ENCODE measurements at places on chromosomes 13 and 19.

DNA sequence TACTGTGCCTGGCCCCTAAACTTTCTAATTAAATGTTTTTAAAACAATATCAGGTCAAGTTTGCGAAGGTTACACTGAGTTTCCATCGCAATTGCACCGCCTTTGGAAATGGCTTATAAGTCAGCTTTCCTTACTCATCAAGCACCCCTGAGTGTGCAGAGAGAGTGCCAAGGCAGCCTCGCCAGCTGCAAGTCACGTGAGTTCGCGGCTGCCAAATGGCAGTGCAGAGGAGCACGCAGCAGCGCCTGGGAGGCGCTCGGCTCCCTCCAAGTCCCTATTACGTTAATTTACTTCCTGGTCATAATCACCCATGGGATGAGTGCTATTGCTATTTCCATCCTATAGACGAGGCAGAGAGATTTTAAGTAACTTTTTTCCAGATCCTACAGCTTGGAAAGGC lies 319.6 kb downstream of the TEX29 start:
- DNase-seq: no peak

GRCh38 chr13:43663474-43664090 lies 123.2 kb downstream of the ENOX1 start:
- no peak for DNase-seq

DNA sequence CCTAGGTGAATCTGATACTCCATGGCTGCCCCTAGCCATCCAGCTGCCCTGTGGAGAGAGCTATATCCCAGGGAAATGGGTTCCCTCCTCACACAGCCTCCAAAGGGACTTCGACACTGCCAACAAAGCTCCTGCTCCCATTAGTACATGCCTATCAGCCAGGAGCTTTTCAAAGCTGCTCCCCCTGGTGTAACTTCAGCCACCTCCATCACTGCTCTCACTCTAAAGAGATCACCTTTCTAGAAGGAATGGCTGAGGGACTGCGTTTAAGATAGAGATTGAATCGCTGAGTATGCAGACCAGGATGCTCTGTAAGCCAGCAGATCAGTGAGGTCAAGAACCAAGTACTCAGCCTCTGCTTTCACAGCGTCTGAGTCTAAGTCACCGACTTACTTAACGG lies 213.7 kb downstream of the NALCN start:
- DNase-seq: no peak

- peak; percentile 2 for DNase-seq
Observed at GRCh38 chr13:113654175-113654560, 3.8 kb downstream of the ATP4B start.

GRCh38 chr13:96415831-96416385 lies 326.0 kb downstream of the HS6ST3 start:
- DNase-seq: peak; percentile 47

GRCh38 chr19:41698746-41699230 lies 9.6 kb upstream of the CEACAM5 start:
- no peak for DNase-seq

DNA sequence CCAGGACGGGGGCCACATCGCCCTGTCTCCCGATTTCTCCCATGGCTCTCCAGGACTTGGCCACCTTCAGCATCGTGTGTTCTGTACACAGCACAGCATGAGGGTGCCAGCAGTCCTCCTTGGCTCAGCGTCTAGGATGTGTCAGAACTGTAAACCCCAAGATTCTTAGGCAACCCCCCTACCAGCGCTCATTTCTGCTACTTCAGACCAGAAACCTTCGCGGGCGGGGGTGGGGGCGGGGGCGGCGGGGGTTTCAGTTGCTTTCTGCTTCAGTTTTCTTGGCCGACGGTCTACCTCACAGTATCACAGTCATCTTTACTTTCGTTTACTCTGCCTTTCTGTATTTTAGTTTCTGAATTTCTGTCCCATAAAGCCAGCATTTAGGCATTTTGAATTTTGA lies 82.4 kb downstream of the GGACT start:
- no peak for DNase-seq

DNA sequence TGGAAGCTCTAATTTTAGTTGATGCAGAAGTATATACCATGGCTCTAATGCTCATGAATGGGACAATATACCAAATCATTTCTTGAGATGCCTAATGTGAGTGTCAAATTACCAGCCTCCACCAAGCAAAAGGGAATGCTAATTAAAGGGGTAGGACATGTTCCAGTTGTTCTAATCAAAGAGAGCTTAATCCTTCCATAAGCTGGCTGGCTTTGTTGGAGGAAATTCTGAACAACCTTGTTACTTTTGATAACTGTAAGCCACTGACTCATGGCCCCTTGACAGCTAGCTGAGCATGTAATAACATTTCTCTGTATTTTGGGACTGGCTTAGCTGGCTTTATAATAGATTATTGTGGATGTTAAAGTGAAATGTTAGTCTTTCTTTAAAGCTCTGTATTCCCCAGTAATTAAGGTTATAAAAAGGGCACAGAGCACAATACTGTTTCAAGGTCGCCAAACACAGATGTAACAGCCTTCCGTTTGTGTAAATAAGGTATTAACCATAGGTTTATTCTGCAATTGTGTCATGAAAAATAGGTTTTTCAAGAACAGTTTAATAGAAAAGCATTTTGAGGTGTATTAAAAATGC lies 1194.0 kb downstream of the PCDH9 start:
- DNase-seq: no peak

GRCh38 chr13:45817833-45818232 lies 33.7 kb downstream of the SIAH3 start:
- DNase-seq: no peak

DNA sequence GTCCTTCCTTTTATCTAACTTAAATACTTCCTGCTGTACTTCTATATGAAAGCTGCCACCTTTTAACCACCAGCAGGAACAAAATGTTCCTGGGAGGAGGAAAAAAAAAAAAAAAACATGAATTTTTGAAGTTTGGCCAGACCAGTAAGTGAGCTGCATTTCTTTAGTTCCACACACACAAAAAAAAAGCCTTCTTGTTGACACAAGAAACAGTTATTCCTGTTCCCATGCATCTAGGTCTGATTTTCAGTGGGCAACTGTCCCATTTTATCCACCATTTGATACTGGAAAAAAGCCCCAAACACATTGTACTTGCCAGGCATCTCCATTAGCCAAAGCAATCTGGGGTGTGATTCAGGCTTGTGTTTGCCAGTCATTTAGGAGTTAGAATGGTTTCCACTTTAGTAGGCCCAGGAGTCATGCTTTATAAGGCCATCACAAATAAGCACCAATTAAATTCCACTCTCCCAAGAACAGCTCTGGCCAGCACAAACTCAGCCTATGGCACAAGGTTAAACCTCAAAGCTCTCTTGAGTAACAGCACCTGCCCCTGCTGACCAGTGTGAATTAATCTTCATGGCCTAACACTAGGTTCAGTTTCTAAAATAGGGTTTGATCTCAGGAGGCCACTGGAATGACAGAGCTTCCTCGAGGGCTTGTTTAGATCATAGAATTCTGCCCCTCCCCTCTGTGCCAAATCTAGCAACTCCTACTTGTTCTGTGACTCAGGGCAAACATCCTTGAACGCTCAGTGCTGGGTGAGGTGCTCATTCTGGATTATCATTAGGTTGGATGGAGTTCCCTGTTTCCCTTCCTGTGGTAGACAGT lies 67.1 kb downstream of the NUFIP1 start:
- no peak for DNase-seq

GRCh38 chr19:8308891-8309291 lies 733 bp upstream of the CD320 start:
- DNase-seq: peak; percentile 7

DNA sequence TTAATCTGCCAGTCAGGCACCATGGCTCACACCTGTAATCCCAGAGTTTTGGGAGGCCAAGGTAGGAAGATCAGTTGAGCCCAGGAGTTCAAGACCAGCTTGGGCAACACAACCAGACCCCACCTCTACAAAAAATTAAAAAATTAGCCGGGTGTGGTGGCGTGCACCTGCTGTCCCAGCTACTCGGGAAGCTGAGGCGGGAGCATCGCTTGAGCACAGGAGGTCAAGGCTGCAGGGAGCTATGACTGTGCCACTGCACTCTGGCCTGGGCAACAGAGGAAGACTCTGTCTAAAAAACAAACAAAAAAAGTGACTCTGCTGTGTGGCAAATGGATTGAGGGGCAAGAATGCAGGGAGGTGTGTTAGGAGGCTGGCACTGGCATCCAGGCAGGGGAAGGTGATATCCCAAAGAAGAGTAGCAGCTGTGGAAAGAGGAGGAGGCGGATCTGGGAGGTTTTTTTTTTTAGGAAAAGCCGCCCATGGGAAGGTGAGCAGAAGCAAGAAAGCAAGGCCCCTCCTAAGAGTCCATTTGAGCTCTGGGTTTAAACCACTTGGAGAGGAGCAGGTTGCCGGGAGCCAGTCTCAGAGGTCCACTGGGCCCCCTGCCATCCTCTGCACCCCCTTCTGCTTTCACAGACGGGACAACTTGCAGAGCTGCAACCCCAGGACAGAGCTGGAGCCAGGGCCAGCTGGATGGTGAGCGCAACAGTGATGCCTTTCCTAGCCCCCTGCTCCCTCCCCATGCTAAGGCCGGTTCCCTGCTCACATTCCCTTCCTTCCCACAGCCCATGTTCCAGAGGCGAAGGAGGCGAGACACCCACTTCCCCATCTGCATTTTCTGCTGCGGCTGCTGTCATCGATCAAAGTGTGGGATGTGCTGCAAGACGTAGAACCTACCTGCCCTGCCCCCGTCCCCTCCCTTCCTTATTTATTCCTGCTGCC lies 2.1 kb downstream of the HAMP start:
- no peak for DNase-seq

GRCh38 chr19:5292822-5293611 lies 47.6 kb downstream of the PTPRS start:
- DNase-seq: peak; percentile 80

DNA sequence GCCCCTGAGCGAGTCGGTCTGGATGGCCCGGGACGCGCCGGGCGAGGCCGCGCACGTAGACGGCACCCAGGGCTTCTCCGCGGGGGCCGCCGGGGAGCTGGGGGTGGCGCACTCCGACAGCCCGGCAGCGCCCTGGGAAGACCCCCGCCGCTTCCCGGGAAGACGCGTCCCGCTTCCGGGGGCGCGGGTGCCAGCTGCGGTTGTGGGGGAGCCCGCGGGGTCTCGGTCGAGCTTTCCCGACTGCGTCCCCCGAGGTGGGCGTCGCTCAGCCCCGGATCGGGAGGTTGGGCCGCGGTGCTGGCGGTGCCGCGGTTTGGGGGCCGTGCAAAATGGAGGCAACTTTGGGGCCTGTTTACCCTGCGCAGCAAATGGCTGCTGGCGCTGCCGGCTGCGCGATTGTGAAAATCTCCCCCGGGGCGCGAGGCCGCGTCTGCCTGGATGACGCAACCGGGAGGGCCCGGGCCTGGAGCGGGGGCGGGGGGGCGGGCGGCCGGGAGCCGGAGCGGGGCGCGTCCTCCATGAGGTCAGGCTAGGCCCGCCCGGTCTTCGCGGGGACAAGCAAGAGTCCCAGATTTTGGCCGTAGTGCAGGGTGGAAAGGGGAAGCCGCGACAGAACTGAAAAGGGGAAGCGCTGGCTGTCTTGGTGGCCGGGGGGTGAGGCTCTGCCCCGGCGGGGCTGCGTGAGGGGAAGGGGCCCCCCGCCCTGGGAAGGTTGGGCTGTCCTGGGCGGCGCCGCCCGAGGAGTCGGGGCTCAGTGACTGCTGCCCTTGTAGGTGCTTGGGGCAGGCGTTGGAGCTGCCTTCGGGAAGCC lies 11.3 kb downstream of the PEAK3 start:
- DNase-seq: peak; percentile 78

DNA sequence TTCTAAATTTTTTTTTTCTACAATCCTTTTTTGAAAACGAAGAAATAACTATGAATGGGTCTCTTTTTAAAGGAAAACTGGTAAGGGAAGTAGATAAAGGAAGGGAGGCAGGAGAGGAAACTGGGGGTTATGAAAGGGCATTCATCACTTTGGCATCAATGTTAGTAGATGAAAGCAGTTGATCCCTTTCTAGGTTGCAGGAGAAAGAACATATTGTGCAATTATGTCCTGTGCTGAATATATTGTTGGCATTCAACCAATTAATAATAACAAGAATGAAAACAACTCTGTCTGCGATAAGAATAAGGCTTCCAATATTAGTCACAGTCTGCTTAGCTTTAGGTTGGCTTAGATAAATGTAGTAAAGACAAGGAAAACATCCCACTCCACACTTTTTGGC lies 796.8 kb upstream of the KLHL1 start:
- no peak for DNase-seq

GRCh38 chr13:94656766-94657165 lies 55.1 kb downstream of the GPR180 start:
- DNase-seq: no peak

- DNase-seq: no peak
Observed at GRCh38 chr13:31965361-31966066, 66.1 kb upstream of the FRY start.

- DNase-seq: peak; percentile 15
Observed at GRCh38 chr19:41161903-41162302, 31.1 kb upstream of the CYP2S1 start.

GRCh38 chr13:107886118-107886517 lies 329.2 kb downstream of the LIG4 start:
- no peak for DNase-seq

- DNase-seq: no peak
Observed at GRCh38 chr19:18193388-18194180, 566 bp downstream of the MPV17L2 start.

DNA sequence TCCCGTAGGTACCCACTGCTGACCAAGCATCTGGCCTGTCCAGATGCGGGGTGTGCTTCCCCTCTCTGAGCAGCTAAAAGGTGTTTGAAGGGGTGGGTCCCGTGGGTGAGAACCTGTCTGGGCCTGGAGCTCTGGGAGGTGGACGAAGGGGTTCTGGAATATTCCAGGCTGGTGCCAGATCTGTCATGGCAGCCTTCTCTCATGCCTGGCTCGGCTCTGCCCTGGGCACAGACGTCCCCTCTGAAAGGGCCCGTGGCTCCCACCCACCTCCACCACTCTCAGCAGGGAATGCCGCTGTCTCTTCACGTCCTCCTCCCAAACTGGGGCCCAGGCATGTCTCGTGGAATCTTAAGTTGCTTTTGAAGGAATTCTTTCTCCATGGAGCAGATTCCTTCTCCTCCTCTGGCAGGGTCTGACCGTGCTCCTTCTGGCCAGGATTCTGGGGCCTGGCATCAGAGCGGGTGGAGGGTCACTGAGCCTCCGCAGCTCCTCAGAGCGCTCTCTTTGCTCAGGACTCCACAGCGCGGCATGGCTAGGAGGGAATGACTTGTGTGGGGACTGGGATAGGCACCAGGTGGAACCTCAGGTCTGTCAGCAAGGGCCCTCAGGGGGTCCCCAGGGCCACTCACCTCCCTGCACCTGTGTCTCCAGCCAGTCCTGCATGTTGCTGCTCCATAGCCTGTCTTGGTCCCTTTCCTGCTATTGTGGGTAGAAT lies 5.9 kb upstream of the MCF2L start:
- no peak for DNase-seq

All from BE2C (cell line).